Activated CD4-positive, alpha-beta T cell treated with anti-CD3 and anti-CD28 coated beads, Interleukin-2, amount 10 ng/mL, durations not matched to agents 7 days and 5 days (primary cell): ENCODE measurements at places on chromosomes 7 and 10.

DNA sequence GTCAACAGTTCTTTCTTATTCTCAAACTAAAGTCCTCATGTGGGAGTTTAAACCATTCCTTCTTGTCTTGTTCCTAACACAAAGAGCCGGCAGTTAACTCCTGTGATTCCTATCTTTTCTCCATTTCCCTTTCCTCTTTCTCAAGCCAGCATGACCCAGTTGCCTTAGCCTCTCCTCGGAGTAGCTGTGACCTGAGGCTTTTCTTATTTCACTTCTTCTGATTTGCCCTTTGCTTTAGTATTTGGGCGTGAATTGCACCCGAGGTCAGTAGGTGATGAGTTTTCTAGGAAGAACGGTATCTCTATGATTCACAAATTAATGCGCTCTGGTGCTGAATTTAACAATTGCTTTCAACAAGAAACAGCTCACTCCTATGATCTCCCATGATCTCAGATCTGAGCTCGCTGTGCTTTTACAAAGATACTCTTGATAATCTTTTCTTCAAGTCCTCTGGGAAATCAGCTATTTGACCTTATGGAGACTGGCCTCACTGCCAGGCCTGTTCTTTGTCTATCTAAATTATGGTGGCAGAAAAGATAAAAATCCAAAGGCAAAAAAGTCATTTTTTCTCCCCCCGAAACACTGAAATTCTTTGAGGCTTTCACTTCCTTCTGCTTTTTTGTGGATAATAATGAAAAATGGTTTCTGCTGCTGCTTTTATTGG is 184.6 kb downstream of the JCAD start:
- DNase-seq, result no peak

- DNase-seq, result no peak
Observed at GRCh38 chr10:5479481-5480161, 19.7 kb downstream of the CALML5 start.

GRCh38 chr7:77550586-77550985 is 13.5 kb downstream of the PTPN12 start:
- no peak for DNase-seq

DNA sequence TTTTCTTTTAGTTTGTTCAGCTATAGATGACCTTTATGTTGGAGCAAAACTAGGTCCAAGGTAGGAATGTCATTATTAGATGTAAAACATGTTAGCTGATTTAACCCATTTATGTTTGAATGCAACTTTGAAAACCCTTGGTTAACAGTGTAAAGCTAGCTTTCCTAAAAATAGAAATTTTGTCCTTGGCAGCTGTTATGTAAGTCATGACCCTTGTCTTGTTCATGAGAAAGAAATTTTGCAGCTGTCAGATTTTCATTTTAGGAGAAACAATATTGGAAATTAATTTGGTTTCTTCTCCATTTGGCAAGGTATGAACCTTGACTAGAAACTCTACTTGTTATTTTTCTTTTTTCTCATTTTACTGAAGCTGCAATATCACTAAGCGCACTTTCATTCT is 23.9 kb upstream of the CCAR1 start:
- no peak for DNase-seq

DNA sequence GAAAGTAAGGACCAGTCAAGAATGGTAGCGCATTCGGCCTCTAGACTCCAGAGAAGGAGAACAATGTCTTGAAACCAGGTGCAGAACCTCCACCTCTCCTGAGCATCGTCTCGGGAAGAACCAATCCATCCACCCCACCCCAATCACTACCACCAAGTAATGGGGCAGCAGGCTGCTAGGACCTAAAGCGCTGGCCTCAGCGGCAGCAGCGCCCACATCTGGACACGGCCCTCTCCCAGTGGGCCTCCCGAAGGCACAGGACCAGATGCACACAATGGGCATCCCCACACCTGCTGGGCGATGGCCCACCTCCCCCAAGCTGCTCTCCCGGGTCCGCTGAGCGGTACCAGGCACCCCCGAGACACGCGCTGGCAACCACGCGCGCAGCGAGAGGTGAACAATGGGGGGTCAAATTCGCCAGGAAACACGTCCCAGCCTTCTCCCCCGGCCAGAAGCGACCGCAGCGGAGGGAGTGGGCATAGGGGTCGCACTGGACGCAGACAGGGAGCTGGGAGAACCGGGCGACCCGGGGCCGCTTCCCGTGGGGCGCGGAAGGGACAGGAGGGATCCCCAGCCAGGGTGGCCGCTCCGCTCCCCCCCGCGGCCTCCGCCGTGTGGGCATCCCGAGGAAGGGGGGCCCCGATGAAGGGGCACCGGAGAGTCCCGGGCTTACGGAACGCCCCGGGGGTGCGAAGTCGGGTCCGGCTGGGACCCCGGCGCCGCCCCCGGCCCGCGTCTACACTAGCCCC is 506 bp downstream of the CTTNBP2 start:
- DNase-seq, result no peak

GRCh38 chr10:125073996-125074395 is 86.4 kb downstream of the CTBP2 start:
- no peak for DNase-seq

DNA sequence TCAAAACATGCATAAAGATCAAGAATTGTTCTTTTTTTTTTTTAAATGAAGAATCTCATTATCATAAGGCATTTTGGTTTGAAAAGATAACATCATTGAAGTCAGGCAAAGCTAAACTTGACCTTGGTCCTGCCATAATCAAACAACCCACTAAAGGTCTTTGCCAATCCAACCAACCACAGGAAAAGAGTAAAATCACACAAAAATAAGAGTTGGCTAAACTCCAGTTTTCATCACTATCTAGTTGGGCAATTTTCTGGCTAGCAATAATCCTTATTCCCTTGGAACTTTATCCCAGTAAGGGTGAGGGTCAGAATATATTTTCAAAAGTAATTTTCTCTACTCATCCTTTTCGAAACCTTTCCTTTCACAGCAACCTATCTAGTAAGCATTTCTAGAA is 62.4 kb downstream of the HIBADH start:
- no peak for DNase-seq

DNA sequence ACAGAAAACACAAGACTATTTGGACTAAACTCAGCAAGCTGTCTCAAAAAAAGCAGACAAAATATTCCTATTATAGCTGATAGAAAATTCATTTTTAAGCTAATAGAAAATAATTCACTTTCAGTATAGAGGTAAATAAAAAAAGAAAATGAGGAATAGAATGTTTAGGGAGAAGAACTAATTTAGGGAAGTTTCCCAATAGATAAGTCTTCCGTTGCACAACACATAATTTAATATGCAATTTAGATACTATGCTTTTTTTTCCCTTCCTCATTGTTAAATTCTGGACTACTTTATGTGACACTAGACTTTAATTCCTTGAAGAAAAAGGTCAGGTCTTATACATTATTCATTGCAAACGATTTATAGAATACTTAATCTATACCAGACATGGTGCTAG is 10.3 kb downstream of the PNPLA8 start:
- DNase-seq, result no peak

DNA sequence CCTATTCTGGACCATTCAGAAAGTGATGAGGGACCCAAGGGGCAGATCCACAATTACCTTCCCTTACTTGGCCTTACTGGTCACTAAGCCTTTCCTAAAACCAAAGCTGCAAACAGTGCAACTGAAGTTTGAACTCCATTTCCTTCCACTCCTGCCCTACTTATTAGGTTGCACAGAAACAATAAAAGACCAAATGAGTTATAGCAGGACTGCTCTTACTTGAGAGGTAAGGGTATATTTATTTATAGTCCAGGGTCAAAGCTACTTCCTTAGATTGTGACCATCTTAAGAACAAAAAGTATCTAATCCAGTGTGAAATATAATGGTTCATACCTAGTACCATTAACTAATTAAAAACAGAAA is 27.0 kb downstream of the CDK6 start:
- no peak for DNase-seq

DNA sequence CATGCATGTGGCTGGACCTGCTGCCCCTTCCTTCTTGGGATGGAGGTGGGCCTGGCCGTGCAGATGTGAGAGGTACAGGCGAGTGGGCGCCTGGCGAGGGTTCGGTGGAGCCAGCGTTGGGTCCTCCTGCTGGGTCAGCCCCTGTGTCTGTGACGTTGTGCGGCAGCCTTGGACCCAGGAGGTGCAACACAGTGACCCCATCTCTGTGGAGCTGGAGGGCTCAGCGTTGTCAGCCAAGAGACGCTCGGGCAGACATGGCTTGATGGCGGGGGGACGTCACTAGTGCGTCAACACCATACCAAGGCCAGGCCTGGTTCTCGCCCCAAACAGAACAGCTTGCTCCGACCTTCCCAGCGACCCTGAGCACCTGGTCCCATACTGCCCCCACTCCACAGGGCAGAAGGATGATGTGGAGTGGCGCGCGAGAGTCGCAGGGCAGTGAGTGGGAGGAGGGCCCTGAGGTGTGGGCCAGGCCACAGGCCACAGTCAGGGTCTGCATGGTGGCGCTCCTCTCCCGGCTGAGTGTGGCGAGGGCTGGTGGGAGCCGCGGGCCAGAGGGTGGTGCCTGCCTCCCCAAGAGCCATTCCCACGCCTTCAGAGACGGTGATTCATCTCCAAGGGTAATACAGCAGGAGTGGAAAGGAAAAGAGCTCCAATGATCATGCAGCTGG is 184.4 kb downstream of the DNAJB6 start:
- DNase-seq, result no peak

DNA sequence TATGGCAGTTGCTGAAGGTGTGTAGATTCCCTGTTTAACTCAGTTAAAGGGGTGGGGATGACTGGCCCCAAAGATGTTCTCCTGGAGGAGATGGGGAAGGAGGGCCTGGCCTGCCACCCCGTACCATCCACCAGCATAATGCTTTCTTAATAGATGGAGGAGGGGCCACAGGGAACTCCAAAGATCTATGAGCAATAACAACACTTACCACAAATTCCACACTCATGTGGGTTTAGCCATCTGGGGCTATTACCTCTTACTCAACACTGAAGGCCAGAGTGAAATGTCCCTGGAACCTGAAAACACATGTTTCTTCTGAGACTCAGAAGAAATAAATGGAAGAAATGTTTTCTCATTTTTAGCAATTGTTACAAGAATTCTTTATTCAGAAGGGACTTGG is 259.0 kb downstream of the CXCL12 start:
- DNase-seq, result no peak
